ENCODE measurements at places on chromosomes 5 and 9.

- no peak for DNase-seq
Observed at GRCh38 chr5:66469684-66470083, 126.5 kb upstream of the MAST4 start.

GRCh38 chr9:137459601-137460362, 648 bp upstream of the NSMF start:
- DNase-seq: no peak

GRCh38 chr9:111436571-111436970, 47.6 kb downstream of the ECPAS start:
- no peak for DNase-seq

GRCh38 chr5:5044247-5044840, 95.8 kb upstream of the ADAMTS16 start:
- no peak for DNase-seq

DNA sequence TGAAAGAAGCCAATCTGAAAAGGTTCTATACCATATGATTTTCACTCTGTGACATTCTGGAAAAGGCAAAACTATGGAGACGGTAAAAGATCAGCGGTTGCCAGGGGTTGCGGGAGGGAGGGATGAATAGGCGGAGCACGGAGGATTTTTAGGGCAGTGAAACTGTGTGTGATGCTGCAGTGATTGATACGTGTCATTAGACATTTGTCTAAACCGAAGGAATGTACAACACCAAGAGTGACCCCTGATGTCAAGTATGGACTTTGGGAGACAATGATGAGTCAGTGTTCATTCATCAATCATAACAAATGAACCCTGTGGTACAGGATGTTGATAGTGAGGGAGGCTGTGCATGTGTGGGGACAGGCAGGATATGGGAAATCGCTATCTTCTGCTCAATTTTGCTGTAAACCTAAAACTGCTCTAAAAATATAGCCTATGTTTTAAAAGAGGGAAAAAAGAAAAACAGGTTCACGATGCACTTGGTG, 34.4 kb downstream of the ERGIC1 start:
- DNase-seq: no peak

DNA sequence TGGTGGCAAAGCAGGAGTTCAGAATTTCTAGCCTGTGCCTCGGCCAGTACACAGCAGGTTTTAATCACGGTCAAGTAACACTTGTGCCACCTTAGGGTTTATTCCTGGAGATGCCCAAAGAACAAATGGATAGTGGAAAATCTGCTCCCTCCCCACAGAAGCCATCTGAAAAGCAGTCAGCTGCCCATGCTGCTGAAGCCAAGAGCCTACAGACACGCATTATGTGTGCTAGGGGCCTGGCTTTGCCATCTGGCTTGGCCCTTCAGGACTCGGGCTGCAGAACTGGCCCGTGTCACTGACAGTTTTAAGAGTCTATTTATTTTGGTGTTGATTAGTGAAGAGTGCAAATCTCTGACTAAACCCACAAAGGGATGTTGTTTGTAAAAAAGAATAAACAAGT, 11.1 kb downstream of the ARSB start:
- no peak for DNase-seq

GRCh38 chr5:24222876-24223275, 421.9 kb downstream of the CDH10 start:
- no peak for DNase-seq

DNA sequence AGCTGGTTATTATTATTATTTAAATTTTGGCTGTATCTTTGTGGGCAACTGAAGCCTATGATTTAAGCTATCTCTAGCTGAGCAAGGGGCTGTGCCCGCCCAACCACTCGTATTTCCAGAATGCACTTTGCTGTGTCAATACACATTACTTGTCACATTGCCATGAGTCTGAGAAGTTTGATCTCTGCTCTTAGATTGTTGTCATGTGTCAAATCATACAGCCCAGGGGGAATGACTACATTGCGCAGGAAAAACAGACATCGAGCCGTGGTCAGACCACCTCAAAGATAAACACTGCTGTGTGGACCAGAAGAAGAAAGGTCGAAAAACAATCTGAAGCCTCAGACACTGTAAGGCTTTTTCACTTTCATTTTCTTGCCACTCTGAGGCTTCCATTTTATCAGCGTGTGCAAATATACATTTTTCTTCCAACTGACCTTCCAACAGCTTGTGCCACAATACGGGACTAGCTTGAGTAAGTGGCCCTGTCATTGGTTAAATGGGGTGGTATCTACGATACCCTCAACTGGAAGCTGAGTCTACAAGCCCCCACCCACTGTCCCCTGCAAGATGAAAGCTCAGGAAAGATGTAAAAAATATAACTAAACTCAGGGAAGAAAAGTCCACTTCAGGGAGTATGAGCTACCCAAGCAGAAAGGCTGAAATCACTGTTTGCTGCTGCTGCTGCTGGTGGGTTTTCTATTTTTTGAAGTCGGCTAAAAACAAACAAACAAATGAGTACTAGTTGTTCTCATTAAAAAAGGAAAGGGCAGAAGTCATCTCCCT, 603.0 kb downstream of the BNC2 start:
- DNase-seq: no peak

DNA sequence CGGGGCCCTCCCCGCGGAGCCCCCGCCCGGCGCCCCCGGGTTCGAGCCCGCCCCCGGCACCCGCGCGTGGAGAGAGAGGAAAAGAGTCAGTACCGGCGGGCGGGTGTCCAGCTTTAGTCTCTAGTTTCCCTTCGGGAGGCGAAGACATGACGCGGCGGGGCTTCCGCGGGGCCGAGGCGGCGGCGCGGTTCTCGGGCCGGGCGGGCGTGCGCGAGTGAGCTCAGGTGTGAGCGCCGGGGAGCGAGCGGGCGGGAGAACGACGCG, 181 bp downstream of the DAP start:
- DNase-seq: no peak

DNA sequence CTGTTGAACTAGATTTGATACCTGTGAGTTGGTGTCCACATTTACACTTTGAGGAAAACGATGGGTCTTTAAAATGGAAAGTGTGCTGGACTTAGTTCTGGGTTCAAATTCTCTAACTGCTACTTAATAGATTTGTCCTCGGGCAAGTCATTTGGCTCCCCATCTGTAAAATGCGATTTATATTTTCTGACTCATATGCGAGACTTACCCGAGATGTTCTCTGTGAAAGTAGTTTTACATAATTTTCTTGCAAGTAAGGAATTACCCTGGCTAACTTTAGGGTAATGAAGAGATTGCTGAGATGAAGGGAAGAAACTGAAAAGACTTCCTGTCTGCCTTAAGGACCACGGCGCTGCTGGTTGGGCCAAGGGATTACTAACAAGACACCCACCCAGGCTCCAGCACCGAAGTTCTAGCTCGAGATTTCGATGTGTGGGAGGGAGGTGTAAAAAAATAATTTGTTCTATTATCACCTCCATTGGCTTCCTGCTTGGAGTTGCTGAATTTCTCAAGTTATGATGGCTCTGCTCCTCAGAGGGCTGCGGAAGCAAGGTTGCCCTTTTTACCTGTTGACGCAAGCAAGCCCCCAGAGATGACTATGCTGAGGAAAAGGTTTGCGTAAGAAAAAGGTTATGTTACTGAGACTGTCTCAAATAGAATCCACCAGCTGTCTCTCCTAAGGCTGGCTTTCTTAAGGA, 24.1 kb downstream of the PCSK1 start:
- DNase-seq: no peak

DNA sequence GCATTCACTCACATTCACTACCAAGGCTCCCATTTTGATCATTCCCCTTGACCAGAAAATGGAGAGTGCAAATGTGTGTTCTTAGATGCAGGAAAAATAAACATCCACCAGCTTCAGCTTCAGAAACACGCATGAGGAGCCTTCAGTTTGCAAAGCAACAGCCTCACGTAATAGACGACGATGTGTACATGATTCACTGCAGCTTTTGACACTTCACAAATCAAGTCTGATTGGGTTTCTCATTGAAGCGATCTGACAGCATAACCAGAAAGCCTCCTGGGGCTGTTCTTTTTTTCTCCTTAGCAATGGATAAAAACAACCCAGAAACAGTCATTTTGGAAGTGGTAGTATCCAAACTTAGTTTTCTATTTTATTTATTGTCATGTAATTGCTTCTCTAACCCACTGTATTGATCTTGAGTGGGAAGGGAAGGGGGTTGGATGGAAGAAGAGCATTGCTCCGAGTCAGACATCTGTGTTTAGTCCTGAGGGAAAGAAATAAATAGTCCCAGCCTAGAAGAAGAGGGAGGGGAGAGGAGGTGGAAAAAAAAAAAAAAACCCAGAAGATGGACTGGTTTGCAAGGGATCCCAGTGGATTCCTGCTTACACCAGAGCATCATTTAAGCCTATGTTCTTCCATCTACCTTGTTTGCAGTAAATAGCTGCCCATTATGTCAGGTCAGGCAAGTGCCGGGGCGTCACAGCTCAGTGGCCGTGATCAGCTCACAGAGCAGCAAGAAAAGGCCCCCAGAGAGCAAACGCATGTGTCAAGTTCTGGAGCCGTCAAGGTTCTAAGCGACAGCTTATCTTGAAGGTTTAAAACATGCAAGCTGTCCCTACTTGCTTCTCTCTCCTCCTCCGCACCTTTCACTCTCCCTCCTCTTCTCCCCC, 190.2 kb upstream of the SNX2 start:
- no peak for DNase-seq

- DNase-seq: no peak
Observed at GRCh38 chr5:174273325-174273724, 227.8 kb downstream of the NSG2 start.

- DNase-seq: no peak
Observed at GRCh38 chr5:142871363-142872193, 101.4 kb downstream of the ARHGAP26 start.

- no peak for DNase-seq
Observed at GRCh38 chr5:155661859-155662258, 648.3 kb downstream of the KIF4B start.

- no peak for DNase-seq
Observed at GRCh38 chr9:120893611-120894307, 16.8 kb upstream of the PHF19 start.

GRCh38 chr5:14855366-14855765, 16.2 kb downstream of the ANKH start:
- no peak for DNase-seq

DNA sequence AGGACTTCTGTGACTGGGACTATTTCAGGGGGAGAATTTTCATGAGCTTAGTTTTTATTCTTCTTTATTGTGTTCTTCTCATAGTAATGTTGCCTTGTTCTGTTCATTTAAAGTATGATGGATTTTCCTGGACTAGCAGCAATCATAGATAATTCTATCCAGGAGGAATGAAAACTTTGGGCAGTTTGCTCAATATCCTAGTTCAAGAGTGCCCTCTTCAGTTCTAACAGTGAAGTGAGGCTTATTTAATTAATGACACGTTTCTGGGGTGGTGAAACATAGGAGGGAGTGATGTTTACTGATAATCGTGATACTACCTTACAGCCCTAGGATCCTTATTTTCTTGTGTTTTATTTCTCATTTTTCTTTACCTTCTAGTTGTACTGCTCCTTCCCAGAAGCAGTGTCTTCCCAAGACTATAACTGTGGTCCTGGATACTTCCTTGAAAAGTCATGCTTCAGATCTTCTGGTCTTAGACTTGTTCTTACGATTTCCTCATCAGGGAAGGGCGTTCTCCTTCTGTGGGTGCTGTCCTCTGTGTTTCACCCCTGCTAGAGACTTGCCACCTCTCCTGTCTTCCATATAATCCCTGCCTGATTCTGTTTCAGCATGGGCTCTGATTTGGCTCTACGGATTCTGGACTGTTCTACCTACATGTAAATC, 57.4 kb downstream of the CFAP95 start:
- DNase-seq: no peak

DNA sequence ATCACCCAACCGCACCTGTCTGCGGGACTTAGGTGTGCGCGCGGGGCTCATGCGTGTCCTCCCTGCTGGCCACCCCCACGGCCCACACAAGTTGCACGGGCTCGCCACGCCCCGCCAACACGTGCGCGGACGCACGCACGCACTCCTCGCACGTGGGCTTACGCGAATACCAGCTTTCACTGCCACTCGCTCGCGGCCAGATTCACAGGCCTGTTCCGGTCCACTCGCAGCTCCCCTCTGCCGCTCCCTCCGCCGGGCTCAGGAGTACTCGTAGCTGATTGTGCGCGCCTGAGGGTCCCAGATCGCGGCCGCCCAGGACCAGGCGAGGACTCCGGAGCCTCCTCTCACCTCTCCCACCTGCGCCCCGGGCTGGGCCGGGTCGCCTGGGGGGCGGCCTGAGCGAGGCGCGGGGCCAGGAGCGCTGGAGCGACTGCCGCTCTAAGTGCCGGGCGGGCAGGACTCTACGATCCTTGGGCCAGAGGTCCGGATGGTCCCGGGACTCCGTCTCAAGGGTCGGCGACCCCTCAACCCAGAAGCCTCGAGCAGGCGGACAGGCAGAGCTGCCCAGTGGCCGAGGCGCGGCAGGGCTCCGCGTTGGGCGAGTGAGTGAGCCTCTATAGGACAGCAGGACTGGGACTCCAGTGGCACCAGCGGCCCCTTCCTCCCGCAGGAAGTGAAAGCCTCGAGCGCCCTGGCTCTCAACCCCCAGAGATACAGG, 3.4 kb downstream of the PCDHGC5 start:
- peak; percentile 49 for DNase-seq

DNA sequence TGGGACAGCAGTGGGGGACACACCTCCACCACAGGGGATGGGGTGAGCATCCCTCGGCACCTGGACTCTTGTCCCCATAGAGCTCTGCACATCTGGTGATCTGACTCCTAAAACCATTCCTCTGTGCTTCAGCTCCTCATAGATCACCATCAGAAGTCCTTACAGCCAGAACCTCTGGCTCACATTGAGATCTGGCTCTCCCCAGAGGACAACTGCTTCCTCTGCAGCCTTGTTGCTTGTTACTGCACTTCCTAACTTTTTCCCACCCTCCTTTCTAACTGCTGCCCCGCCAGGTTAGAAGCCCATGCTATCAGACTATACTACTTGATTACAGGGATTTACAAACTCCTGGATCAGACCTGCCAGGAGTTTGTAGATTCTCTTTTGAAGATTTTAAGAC, 64.5 kb downstream of the ARSB start:
- DNase-seq: no peak

- DNase-seq: peak; percentile 75
Observed at GRCh38 chr5:180802325-180803180, at the start of gene MGAT1. MGAT1 (minus strand) TSS chr5:180802806; CDS start chr5:180792971, 9,835 bp downstream.

GRCh38 chr5:55495216-55495615, 39.5 kb downstream of the PLPP1 start:
- DNase-seq: no peak

DNA sequence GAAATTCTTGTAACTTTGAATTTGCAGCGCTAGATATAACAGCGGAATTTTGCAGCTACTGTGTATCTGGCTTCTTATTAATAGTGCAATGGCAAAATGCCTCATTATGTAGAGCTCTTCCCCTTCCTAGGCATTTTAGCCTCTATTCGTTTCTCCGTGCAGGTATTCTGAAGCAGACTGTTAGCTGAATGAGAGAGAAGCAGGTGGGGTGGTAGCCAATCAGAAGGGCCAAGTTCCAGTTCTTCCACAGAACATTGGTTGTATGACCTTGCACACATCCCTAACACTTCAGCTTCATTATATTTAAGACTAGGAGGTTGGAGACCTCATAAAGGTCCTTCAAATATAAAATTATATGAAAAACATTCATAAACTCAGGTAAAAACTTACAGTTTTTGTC, 1.2 kb upstream of the VPS13A start:
- DNase-seq: no peak

Measured in WTC11 (cell line).